ENCODE measurements at places on chromosomes 12 and 14.

DNA sequence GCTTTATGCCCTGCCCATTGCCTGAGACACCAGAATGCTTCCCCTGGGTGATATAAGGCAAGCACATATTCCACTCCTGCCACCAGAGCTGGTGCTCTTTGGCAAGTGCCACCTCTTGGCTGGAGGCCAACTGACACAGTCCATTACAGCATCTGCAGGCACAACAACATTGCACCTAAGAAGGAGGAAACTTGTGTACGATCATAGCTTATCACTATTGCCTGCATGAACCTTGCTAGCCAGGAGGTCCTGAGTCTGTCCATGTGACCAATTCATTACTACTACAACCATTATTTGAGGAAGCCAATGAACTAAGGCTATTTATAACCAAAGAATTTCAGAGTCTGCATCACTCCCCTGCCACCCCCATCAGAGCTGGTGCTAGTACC is 119.8 kb upstream of the SCAF11 start:
- no peak for DNase-seq

GRCh38 chr14:103398427-103399195 is 13.4 kb downstream of the MARK3 start:
- no peak for DNase-seq

DNA sequence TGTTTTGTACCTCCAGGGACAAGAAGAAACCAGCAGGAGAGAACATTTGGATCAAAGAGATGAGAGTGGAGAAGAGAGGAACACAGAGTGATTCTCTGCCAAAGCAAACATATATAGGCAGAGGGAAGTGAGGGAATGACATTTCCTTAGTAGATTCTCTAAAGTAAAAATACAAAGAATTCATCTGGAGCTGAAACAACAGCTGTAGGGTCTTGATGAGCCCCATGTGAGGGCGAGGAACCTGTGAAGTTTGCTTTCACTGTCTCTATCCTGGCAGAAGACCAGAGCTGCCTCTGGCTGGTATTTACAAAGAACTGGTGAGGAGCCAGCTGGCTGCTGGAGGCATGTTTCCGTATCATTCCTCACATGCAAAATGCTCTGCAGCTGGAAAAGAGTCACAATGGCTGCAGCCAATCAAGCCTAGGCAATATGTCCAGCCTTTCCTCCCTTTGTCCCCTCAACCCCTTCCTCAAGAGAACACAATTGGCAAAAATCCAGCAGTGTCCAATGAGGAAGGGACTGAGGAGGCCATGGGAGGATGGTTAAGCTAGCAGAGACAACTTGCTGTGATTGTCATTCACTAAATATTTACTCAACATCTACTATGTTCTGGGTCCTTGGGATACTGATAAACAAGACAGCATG is 122.5 kb downstream of the PHLDA1 start:
- no peak for DNase-seq

DNA sequence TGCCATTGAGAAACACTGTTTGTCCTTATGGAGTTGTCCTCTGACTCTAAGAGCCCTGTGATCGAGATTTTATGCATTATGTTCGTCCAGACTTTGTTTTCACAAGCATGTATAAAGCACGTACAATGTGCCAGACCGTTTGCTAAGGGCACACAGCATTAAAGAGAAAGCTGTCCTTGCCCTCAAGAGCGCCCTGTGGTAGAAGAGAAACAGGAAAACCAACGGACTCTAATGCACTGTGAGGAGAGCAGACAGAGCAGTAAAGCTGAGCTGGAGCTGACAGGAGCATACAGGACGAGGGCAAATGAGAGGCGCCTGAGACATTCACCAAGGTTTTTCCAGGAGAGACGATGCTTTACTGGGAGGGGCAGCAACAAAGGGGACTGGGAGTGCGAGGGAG is 66.2 kb upstream of the OVCH1 start:
- no peak for DNase-seq

DNA sequence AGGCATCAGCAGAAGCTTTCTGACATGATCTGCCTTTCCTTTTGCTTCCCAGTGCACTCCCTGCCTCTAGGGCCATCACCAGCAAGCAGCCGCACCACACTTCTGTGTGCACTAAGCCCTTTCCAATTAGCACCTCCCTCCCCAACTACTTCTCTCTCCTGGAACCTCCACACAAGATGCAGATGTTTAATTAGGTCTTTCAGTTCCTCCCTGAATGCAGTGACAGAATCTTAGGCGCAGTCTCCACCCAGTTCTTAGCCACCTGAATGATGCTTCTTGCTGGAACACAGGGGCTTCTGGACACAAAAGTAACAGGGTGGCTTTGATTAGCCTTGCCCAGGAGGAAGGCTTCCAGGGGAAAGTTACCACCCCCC is 32.9 kb downstream of the NIN start:
- no peak for DNase-seq

- no peak for DNase-seq
Observed at GRCh38 chr14:36238666-36239363, 62.3 kb upstream of the PTCSC3 start.

GRCh38 chr14:92973261-92973797 is 50.4 kb downstream of the CHGA start:
- DNase-seq: no peak

DNA sequence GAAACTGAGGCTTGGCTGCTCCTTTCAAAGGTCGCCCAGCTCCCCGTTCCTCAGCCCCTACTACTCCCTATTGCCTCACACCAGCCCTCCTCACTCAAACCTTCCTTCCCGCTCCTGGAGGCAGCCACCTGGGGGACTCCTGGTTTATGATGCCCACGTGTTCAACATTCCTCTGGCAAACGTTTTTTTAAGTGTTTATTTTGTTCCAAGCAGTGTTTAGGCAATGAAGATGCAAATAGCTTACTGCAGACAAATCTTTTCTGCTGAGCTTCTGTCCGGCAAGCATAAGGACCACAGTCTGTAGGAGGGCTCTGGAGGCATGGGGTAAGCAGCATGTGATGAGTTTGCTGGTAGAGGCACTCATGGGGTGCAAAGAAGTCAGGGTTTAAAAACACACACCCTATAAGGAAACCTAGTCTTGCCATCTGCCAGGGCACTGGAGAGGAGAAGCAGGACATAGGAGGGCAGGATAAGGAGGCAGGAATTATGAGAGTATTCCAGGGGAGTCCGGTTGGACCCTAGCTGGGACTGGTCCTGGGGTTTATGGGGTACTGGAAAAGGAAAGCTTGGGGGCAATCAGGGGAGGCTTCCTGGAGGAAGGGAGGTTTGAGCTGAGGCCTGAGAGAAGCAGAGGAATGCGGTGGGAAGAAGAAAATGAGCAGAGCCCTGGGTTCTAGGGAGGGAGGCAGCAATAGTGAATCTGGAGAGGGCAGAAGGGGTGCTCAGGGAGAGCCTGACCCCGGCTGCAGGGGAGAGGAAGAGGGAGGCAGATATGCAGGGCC is 123.3 kb downstream of the NCOR2 start:
- no peak for DNase-seq

DNA sequence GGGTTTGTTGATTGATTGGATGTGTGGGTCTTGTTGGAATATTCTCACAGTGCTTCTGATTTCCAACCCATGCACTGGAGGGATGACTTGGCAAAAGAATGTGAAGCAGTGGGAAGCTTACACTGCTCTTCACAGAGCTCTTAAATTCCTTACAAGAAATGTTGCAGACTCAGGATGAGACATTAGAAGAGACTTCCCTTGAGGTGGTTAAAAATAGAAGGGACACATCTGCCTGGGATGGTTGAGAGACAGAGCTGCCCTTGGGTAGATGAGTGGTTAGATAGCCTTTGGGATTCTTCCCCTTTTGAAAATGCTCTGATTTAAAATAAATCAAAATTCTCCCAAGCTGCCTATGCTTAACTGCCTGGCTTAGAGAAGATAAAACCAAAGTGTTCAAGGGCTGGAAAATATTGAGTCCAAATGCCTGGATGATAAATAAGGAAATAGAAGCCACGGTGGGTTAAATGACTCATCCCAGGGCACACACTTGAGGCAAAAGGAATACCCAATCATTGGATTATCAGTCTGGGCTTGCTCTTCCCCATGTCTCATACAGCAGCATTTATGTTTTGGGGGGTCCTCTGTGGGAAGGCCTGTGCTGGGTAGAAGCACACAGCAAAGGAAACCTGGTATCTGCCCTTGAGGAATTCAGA is 264.3 kb downstream of the AKAP6 start:
- DNase-seq: no peak

DNA sequence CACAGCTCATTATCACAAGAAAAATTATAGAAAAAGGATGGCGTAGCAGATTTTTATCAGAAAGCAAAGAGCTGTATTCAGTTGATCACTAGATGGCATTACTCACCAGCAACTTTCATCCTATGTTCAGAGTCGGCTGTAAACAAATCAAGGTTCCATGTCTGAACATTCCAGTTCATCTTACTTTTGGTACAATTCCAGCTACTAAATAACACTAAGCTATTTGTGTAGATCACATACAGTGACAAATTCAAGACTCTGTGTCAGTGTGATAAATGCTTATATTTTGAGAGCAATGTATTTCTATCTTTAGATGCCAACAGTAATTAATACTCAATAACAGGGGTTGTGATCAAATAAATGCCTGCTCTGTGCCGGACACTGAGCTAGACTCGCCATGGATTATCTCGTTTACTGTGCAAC is 30.1 kb downstream of the NRDE2 start:
- no peak for DNase-seq

DNA sequence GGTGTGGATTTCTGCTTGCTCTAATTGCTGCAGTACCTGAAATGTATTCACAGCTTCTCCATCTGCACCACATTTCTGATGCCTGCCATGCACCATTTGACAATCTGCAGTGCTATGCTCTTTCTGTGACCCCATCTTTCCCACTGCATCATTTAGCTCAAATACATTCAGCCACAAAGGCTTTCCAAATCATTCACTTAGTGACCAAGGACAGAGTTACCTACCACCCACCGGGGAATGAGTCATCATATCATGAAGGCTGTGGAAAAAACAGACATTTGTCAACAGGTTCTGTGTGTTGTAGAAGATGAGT is 465.5 kb upstream of the ATP2B1 start:
- DNase-seq: no peak

DNA sequence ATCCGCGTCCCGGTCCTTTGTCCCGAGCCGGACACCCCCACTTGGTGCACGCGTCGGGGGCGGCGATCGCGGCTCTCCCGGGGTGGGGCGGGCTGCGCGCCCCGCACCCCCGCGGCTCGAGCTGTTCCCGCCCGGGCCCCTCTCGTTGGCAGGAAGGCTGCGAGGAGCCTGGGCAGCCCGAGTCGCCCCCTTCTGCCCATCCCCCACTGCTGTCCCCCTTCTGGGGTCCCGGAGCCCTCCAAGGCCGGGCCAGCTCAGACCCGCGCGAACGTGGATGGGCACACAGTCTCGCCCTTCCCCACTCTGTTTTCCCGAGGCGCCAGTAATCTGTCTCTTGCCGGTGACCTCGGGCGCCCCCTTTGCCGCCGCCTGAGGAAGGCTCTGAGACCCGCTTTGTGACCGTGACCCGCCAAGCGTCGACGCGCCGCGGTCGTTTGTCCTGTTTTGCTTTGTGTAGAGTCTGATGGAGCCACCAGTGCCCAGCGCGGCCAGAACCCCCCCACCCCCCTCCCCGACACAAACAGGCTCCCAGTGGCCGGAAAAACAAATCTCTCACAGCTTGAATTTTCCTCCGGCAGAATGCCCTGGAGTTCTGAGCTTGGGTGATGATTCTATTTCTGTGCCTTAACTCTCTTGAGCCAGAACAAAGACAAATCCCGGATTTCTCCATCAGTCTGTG is 610 bp downstream of the C14orf132 start:
- no peak for DNase-seq

DNA sequence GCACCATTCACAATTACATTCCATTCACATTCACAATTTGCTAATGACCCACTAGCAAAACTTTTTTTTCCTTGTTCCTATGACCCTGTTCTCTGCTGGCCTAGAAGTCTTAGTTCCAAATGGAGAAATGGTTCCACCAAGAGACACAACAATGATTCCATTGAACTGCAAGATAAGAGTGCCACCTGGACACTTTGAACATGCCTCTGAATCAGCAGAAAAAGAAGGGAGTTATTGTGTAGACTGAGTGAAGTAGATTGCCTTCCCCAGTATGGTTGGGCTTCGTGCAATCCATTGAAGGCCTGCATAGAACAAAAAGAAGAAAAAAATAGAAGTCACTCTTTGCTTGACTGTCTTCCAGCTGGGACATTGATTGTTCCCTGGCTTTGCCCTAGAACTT is 133.8 kb upstream of the PMCH start:
- no peak for DNase-seq

DNA sequence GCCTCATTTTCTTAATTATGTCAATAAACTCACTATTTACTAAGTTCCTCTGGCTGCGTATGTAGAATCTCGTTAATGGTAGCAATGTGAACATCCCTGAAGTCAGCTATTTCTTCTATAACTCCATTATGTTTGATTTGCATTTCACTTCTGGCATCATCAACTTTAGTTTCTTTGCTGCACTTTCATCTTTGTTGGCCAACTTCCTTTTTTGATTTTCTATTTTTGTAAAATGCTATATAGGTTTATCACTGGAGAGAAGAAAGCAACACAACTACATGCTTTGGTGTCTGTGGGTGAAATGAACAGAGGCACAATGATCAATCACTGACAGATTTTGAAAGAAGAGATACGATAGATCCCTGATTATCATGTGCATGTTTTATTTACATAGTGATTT is 58.5 kb upstream of the ATF7IP start:
- DNase-seq: no peak

GRCh38 chr12:98998697-98999299 is 353.7 kb downstream of the APAF1 start:
- DNase-seq: no peak

GRCh38 chr14:91341751-91342154 is 75.9 kb downstream of the CCDC88C start:
- no peak for DNase-seq

- DNase-seq: no peak
Observed at GRCh38 chr14:93073910-93074769, 41.6 kb downstream of the ITPK1 start.

GRCh38 chr12:15045451-15045850 is 72.6 kb downstream of the PDE6H start:
- DNase-seq: no peak

DNA sequence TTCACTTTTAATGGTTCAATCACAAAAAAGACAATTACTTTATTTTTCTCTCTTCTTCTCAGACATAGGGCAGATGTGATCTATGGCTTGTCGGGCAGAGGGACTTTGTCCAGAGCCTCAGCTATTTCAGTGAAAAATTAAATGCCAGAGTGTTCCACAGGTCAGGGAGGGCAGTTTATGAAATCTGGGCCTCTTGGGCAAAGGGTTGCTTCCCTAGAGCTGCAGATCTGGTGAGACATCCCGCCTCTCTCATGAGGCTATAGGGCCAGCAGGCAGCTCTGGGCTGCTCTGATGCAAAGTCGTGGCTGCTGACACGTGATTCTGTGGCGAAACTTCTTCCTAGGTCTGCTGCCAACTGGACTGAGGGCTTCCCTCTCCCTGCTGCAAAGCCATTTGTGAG is 6.0 kb downstream of the CLMN start:
- DNase-seq: no peak

DNA sequence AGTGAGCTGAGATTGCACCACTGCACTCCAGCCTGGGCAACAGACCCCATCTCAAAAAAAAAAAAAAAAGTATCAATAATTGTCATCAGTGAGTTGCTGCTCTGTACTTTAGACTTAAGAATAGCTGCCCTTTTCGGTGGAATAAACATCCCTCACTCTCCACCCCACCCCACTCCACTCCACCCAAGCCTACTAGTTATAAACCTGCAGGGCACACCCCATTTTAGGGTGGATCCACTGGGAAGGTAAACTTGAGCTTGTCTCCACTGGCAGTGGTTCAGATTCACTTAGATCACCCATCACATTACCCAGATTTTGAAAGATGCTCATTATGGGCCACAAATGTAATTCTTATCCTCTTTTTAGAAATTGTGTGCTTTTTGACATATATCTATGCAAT is 106.4 kb downstream of the GPR135 start:
- no peak for DNase-seq
